Stomach (tissue), 19 donors: ENCODE measurements at places on chromosomes 2 and 18. TPM values are rescaled to one million over a fixed set of nuclear protein-coding genes. Genes with fewer than 3 reads are reported as not detected.

The KCMF1 gene
- total RNA-seq, result 79.0 TPM

The INHBB gene
- total RNA-seq, result 7.2 TPM

The MRO gene
- total RNA-seq, result not detected

The SCN2A gene
- 4.1 TPM for total RNA-seq

The TGFA gene
- total RNA-seq, result not detected

The IL36RN gene
- not detected for total RNA-seq

The UGT1A7 gene
- total RNA-seq, result 3.5 TPM

The RAB6C gene
- total RNA-seq, result 0.18 TPM

The CCDC74B gene
- total RNA-seq, result 1.2 TPM

The FAM110C gene
- 11.2 TPM for total RNA-seq

The INO80C gene
- total RNA-seq, result 54.3 TPM

The GRB14 gene
- not detected for total RNA-seq

The EPC2 gene
- 42.2 TPM for total RNA-seq

The AMER3 gene
- 0.55 TPM for total RNA-seq

The ID2 gene
- 144 TPM for total RNA-seq

The GALNT14 gene
- not detected for total RNA-seq

The MEIS1 gene
- total RNA-seq, result 172 TPM

The SDC1 gene
- 25.0 TPM for total RNA-seq

The ASTL gene
- total RNA-seq, result not detected

The GALR1 gene
- total RNA-seq, result not detected

The RNPEPL1 gene
- total RNA-seq, result 145 TPM

The SESTD1 gene
- total RNA-seq, result 37.1 TPM

The C2orf76 gene
- 8.2 TPM for total RNA-seq

The GKN1 gene
- total RNA-seq, result 380 TPM

The EHD3 gene
- total RNA-seq, result 3.2 TPM

The CCDC85A gene
- total RNA-seq, result 0.89 TPM

The HDAC4 gene
- total RNA-seq, result 98.8 TPM

The BOLL gene
- total RNA-seq, result not detected

The PSMA8 gene
- total RNA-seq, result not detected

The WNT6 gene
- total RNA-seq, result not detected

The NCL gene
- 278 TPM for total RNA-seq

The NBAS gene
- total RNA-seq, result 36.8 TPM
